Esophagus squamous epithelium (tissue), 5 donors: ENCODE measurements at places on chromosomes 11 and 22. TPM values are rescaled to one million over a fixed set of nuclear protein-coding genes. Genes with fewer than 3 reads are reported as not detected.

- DNase-seq, result no peak
Measured at GRCh38 chr11:27735281-27735680, 35.0 kb upstream of the BDNF start.

GRCh38 chr22:49197505-49197904, 630.2 kb downstream of the BRD1 start:
- no peak for DNase-seq

- DNase-seq, result no peak
Measured at GRCh38 chr11:119509969-119510401, 87.0 kb upstream of the THY1 start.

DNA sequence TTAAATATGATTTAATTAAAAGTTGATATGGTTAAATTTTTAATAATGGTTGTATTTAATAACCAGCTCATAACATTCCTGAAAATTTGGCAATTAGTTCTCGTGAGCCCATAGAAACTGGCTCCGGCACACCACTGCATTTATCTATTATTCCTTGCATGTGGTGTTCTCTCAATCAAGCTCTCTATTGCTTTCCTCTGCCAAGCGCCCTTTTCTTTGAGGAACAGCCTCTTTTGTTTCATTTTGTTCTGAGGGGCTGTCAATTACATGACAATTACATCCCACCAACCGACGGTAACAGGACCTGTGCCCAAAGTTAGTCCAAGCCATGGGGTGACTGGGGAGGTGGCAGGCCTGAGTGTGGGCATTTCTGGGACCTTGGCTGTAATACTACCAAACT, 8.1 kb downstream of the C11orf91 start:
- no peak for DNase-seq

DNA sequence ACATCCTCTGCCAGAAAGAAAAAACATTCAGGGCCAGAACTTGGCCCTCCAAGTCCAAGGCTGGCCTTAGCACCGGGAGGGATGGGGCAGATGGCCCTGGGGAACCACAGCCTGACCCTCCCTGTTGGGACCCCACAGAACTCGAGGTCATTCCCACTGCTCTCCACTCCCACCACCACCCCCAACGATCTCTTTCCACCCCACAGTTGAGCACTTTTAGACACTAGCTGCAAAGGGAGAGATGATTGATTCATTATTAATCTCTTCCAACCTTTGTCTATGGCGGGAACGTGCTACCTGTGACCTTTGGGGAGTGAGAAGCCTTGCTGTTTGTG, 869.7 kb downstream of the BRD1 start:
- DNase-seq, result no peak

- DNase-seq, result no peak
Measured at GRCh38 chr11:66285250-66285947, 3.5 kb downstream of the YIF1A start.

PRODH gene
- 3.0 TPM for total RNA-seq

CSNK2A3 gene
- total RNA-seq, result 1.6 TPM

ASCL2 gene
- 2.7 TPM for total RNA-seq
